ENCODE measurements at places on chromosomes 12 and 14. TPM values are rescaled to one million over a fixed set of nuclear protein-coding genes. Genes with fewer than 3 reads are reported as not detected.

The INSM2 gene
- total RNA-seq = not detected

The GDF11 gene
- 8.6 TPM for total RNA-seq

The PLEK2 gene
- total RNA-seq = 11.1 TPM

The FAM181A gene
- not detected for total RNA-seq

The KRT71 gene
- not detected for total RNA-seq

The ACTN1 gene
- total RNA-seq = 390 TPM

The CLEC12A gene
- not detected for total RNA-seq

The ZCRB1 gene
- total RNA-seq = 42.8 TPM

The LALBA gene
- total RNA-seq = not detected

The KLRG1 gene
- 12.6 TPM for total RNA-seq

The CIROP gene
- not detected for total RNA-seq

The DPPA3 gene
- total RNA-seq = not detected

The OR4E2 gene
- total RNA-seq = not detected

The CMTM5 gene
- total RNA-seq = not detected

The LRCOL1 gene
- not detected for total RNA-seq

The AQP6 gene
- not detected for total RNA-seq

The IFI27L1 gene
- total RNA-seq = 9.3 TPM

The EID3 gene
- 35.5 TPM for total RNA-seq

The RND1 gene
- total RNA-seq = 0.57 TPM

All from thoracic aorta endothelial cell (primary cell).